ENCODE measurements at places on chromosomes 1 and 21. TPM values are rescaled to one million over a fixed set of nuclear protein-coding genes. Genes with fewer than 3 reads are reported as not detected.

DNA sequence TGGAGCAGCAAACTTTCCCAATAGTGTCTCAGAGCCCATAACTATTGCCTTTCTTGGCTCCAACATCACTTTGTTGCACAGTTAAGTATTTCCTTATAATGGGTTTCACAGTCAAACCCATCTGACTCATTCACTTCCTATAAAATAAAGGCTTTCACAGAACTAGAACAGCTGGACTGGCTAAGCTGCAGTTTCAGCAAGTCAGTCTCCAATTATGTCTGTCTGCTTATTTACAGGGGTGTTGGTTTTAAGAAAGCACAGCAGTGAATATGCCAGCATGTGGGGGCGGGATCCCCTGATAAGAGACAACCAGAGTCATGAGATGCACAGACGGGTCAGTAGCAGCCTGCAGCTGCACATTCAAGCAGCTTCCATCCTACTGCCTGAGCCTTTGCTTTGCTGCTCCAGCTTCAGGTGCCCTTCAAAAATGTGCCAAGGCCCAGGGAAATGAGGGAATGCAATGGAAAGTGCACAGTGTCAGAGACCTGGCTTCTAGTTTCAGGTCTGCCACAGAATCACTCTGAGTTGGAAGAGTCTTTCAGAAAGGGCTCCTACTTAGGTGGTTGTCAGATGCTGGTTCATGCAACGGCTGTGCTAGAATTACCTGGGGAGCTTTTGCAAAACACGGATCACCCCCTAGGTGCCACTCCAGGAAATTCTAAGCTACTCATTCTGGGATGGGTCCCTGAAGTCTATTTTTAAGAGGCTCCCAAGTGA, 24.8 kb downstream of the RNF19B start:
- no peak for DNase-seq

DNA sequence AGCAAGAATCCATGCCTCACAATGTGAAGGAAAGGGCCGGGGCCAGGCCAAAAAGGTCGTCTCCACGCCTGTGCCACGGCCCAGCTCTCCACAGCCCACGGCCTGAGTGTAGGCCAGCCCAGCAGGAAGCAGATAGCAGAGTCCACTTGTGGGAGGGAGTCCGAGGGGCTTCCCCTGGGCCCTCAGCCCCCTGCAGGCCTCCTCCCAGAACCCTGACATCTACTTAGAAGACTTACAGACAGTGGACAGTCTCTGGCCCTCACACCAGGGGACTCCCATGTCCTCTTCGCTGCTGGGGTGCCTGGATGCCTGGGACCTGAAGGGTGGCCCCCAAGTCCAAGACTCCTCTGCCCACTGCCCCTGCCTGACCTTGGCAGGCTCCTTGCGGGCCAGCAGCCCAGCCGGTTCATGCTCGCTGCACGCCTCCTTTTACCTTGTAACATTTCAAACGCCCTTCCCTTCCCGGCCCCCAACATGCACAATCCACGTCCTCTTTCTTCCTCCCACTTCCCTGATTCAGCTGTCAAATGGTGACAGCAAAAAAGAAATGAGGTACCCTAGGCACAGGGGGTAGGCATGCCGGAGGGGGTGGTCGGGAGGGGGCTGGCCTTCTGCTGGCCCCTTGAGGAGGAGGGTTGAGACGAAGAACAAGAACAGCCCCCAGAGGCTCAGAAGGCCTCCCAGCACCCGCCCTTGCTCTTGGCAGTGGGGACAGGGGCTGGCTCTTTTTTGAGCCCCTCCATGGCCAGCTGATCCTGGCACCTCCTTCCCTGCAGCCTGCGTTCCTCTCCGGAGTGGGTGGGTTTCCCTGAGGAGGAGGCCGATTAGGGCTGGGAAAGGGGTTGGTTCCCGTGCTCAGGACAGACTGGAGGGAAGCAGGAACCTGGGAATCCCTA, 997 bp upstream of the PTPN7 start:
- DNase-seq = no peak

GRCh38 chr1:240435996-240436566, 175.9 kb downstream of the GREM2 start:
- DNase-seq = no peak

- DNase-seq = no peak
Measured at GRCh38 chr1:157110003-157110402, 10.4 kb upstream of the ETV3L start.

Gene ALPL
- polyA plus RNA-seq = 1.8 TPM

GRCh38 chr1:244065960-244066388, 14.9 kb downstream of the ZBTB18 start:
- DNase-seq = no peak

Gene PLPPR4
- polyA plus RNA-seq = not detected

Gene SLC22A15
- 0.20 TPM for polyA plus RNA-seq

Gene FBXO2
- 6.1 TPM for polyA plus RNA-seq

DNA sequence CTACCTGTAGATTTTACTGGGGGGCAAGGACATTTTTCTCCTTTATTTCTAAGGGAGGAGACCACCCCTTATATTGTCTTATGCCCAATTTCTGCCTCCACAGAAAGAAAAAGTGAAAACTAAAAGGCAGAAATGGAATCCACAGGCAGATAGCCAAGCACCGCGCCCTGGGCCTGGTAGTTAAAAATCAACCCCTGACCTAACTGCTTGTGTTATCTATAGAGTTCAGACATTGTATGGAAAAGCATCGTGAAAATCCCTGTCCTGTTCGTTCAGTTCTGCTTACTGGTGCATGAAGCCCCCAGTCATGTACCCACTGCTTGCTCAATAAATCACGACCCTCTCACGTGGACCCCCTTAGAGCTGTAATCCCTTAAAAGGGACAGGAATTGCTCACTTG, 33.7 kb upstream of the IL6R start:
- no peak for DNase-seq

DNA sequence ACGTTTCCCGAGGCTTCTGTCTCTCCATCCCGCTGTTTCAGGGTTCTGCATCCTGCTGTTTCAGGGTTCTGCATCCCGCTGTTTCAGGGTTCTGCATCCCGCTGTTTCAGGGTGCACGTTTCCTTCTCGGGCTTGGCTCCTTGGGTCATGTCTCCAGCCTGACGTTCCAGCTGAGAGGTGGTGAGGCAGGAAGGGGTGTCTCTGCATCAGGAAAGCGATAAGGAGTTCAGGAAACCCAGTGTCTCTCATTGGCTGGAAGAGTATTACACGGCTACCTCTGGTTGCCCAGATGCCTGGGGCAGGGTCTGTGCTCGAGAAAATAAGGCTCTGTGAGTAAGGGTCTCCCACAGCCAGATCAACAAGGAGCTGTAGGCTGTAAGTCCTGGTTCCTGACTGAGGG, 21.1 kb downstream of the ADARB1 start:
- DNase-seq = no peak

- DNase-seq = no peak
Measured at GRCh38 chr1:201556841-201557571, 18.1 kb downstream of the NAV1 start.

- DNase-seq = peak; percentile 60
Measured at GRCh38 chr21:41816583-41817165, 49.8 kb upstream of the RIPK4 start.

Gene CELF3
- not detected for polyA plus RNA-seq

DNA sequence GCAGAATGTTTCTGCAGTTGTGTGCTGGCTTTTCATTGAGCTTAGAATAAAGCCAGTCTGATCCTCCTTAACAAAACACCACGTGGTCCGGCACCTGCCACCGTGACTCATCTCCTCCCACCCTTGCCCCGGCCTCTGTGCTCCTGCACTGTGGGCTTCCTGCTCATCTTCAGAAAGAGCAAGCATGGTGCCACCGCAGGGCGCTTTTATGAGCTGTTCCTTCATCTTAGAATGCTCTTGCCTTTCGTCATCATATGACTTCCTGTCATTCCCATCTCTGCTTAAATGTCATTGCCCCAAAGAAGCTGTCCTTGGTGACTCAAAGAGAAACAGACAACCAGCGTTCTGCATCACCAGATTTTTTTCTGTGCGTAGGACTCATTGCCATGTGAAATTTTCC, 117.8 kb downstream of the HHAT start:
- DNase-seq = no peak

DNA sequence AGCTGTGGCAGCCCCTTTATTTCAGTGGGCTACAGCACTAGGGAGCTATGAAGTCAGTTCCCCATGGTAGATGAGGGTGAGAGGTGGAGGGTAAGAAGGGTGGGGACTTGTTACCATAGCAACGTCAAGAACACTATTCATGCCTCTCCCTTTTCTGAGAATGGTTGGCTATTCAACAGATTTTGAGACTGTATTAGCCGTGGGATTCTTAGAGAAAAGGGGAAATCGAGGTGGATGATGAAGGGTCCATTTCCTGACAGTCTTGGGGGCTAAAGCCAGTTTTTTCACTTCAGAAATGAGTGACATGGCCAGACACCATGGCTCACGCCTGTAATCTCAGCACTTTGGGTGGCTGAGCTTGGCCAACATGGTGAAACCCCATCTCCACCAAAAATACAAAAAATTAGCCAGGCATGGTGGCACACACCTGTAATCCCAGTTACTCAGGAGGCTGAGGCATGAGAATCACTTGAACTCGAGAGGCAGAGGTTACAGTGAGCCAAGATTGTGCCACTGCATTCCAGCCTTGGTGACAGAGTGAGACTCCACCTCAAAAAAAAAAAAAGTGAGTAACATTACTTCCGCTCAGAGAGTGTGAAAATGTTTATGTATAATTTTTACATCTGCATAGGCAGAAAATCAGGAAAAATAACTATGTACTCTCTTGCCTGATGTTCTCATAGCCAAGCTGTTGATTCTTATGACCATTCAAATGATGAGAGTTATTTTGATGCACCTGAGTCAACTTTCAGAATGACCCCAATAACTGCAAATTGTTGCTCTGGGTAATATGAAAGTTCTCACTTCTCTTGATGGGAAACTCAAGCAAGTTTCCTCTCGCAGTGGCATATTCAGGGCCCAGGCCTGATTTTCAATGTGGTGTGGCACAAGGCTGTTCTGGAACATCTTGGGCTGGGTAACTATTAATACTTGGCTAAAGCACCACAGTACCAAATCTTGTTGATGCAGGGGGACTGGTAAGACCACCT, 23.2 kb upstream of the RGSL1 start:
- DNase-seq = no peak

DNA sequence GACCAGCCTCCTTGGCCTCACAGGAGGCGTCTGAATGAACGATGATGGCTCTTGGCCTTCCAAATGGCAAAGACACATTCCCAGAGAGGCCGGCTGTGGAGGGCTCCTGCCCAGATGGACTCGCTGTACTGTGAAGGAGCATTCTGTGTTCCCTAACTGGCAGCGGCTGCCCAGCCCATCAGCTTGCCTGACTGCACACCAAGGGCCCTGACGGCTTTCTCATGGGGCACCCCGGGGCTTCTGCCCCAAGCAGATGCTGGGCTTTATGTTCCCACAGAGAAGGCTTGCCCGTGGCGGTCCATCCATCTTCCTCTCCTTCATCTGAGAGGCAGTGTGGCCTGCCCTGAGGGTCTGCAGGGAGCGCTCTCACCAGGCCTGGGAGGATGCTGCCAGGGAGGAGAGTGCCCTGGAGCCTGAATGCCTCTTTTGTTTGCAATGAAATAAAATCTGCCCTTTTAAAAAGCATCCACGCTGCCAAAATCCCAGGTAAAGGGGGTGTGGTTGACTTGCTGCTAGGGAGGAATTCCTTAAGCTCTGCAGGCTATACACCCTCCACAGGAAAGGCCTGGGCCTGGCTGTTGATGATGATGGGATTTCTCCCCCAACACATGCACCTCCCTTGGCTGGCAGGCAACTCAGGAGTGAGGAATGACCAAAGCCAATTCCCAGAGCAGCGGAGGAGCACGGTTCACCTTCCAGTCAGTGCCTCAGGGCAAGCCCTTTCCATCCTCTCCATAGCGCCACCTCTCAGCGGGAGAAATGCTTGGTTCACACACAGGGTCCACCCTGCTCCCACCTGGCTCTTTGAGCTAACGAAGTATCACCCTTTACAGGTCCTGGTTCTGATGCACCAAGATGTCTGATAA, 84.6 kb upstream of the SSX2IP start:
- DNase-seq = no peak

Gene CFAP45
- 0.82 TPM for polyA plus RNA-seq

GRCh38 chr1:66025188-66025587, 232.5 kb downstream of the PDE4B start:
- DNase-seq = no peak

DNA sequence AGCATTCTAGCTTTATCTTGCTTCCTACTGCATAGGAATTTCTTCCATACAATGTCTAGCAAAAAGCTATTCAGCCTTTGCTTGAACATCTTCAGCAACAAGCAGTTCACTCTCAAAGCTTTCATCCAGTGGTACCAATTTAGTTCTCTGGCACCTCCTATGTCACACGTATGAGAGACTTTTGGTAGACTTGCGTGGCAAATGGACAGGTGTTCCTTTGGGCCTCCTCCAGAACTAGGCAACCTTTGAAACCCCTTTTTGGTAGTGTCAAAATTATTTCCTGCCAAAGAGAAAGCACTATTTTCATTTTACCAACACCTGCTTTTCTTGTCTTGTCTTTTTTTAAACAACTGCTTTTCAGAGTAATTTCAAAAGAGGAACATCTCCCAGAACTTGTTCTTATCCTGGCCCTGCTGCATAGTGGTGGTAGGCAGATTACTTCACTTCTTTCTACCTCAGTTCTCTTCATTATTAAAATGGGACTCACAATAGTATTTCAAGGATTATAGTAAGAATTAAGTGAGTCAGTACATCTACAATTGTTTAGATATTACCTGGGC, 122.4 kb downstream of the MAST2 start:
- no peak for DNase-seq
